Endothelial cell of coronary artery (primary cell): ENCODE measurements at places on chromosomes 3 and 15. TPM values are rescaled to one million over a fixed set of nuclear protein-coding genes. Genes with fewer than 3 reads are reported as not detected.

Gene CD80
- not detected in 2 replicates for total RNA-seq

Gene GP5
- 0.09 TPM in 1 of 2 replicates, not detected in the other for total RNA-seq

Gene LIPC
- 0.09 TPM in 1 of 2 replicates, not detected in the other for total RNA-seq

Gene MAGEL2
- total RNA-seq = 0.09 TPM in 1 of 2 replicates, not detected in the other

Gene GADL1
- total RNA-seq = 0.45 TPM in 1 of 2 replicates, not detected in the other

Gene USP3
- total RNA-seq = 35.3 and 41.9 TPM in 2 replicates

Gene XCR1
- not detected in 2 replicates for total RNA-seq

Gene ST8SIA2
- not detected in 2 replicates for total RNA-seq

Gene HHLA2
- not detected in 2 replicates for total RNA-seq

Gene SNURF
- 74.3 and 82.8 TPM in 2 replicates for total RNA-seq

Gene CYP8B1
- total RNA-seq = not detected in 2 replicates

Gene TMEM207
- total RNA-seq = not detected in 2 replicates

Gene BTLA
- not detected in 2 replicates for total RNA-seq

Gene GPR176
- total RNA-seq = 26.5 and 57.8 TPM in 2 replicates

Gene RTP1
- total RNA-seq = not detected in 2 replicates

Gene ADIPOQ
- under 0.01 TPM in 1 of 2 replicates, not detected in the other for total RNA-seq

Gene PLXND1
- total RNA-seq = 362 and 468 TPM in 2 replicates

Gene CHST13
- not detected in 2 replicates for total RNA-seq

Gene TMEM45A
- 2.8 and 13.7 TPM in 2 replicates for total RNA-seq

Gene RPL15
- total RNA-seq = 2,450 and 2,844 TPM in 2 replicates

Gene DHX36
- 35.1 and 47.7 TPM in 2 replicates for total RNA-seq

Gene GPR27
- total RNA-seq = not detected in 2 replicates

Gene TSEN2
- total RNA-seq = 13.7 and 20.3 TPM in 2 replicates

Gene SYNPR
- not detected in 2 replicates for total RNA-seq

Gene PTPRG
- 41.6 and 48.8 TPM in 2 replicates for total RNA-seq

Gene MED12L
- total RNA-seq = 0.18 and 0.19 TPM in 2 replicates

Gene FGF7
- total RNA-seq = 0.18 and 0.28 TPM in 2 replicates

Gene GOLIM4
- 56.9 and 64.0 TPM in 2 replicates for total RNA-seq

Gene NPAP1
- total RNA-seq = not detected in 2 replicates

Gene GOLGA8A
- 8.3 and 33.3 TPM in 2 replicates for total RNA-seq

Gene PLA2G4D
- total RNA-seq = not detected in 2 replicates

Gene IFT80
- total RNA-seq = 16.2 and 26.2 TPM in 2 replicates

Gene SERINC4
- total RNA-seq = not detected in 2 replicates

Gene CPEB1
- total RNA-seq = not detected in 2 replicates

Gene ASB14
- total RNA-seq = not detected in 2 replicates

Gene ITIH3
- total RNA-seq = 0.09 TPM in 1 of 2 replicates, not detected in the other

Gene USP50
- total RNA-seq = 0.09 TPM in 1 of 2 replicates, not detected in the other

Gene HTR3E
- total RNA-seq = not detected in 2 replicates

Gene PARP16
- total RNA-seq = 1.2 and 2.4 TPM in 2 replicates

Gene LRRC49
- total RNA-seq = 4.3 and 6.3 TPM in 2 replicates

Gene SLCO2A1
- 0.72 and 2.3 TPM in 2 replicates for total RNA-seq

Gene OIP5
- 3.2 and 8.3 TPM in 2 replicates for total RNA-seq

Gene ZNF717
- total RNA-seq = 5.0 and 15.1 TPM in 2 replicates

Gene KNL1
- 8.2 and 20.7 TPM in 2 replicates for total RNA-seq

Gene LPP
- 30.3 and 63.0 TPM in 2 replicates for total RNA-seq

Gene PLSCR2
- 0.18 TPM in 1 of 2 replicates, not detected in the other for total RNA-seq
